ENCODE measurements at places on chromosomes 2 and 18.
A peak's percentile ranks its signal among the peaks of the same experiment; 100 is the strongest.

GRCh38 chr2:209369656-209370055 is 54.2 kb upstream of the MAP2 start:
- DNase-seq, result no peak

DNA sequence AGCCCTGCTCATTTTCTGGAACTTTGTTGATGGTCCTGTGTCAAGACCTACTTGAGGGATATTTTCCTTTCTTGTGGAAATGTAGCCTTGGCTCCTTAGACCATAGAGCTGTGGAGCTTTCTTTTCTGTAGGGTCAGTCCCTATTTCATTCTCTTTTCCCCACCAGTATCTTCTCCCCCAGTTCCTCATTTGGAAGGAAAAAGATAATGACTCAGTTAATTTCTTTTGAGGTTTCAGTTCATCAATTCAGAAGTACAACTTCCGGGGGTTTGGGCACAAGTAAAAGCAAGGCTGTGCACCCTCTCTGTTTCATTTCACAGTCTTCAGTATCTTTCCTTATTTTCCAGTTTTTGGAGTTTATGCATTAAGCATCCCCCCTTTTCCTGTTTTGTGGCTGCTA is 70.7 kb downstream of the CDC42EP3 start:
- DNase-seq, result no peak

DNA sequence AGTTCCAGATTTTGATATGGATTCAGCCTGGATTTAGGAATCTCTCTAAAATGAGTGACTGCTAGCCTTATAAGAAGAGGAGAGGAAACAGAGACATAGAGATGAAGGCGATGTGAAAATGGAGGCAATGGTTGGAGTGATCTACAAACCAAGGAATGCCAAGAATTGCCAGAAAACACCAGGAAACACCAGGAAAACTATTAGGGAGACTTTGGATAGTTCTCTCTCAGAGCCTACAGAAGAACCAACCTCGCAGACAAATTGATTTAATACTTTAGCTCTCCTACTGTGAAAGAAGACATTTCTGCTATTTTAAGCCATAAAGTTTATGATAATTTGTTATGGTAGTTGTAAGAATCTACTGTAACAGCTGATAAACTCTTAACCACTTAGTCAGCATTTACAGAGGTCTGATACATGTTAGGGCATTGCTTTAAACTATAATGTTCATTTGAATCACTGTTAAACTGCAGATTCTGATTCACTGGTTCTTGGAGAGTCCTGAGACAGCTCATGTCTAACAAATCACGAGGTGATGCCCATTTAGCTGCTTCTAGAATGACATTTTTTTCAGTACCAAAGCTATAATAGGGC is 1702.6 kb upstream of the LRRTM1 start:
- no peak for DNase-seq

- peak; percentile 14 for DNase-seq
Observed at GRCh38 chr2:119234021-119235019, 10.7 kb downstream of the STEAP3 start.

DNA sequence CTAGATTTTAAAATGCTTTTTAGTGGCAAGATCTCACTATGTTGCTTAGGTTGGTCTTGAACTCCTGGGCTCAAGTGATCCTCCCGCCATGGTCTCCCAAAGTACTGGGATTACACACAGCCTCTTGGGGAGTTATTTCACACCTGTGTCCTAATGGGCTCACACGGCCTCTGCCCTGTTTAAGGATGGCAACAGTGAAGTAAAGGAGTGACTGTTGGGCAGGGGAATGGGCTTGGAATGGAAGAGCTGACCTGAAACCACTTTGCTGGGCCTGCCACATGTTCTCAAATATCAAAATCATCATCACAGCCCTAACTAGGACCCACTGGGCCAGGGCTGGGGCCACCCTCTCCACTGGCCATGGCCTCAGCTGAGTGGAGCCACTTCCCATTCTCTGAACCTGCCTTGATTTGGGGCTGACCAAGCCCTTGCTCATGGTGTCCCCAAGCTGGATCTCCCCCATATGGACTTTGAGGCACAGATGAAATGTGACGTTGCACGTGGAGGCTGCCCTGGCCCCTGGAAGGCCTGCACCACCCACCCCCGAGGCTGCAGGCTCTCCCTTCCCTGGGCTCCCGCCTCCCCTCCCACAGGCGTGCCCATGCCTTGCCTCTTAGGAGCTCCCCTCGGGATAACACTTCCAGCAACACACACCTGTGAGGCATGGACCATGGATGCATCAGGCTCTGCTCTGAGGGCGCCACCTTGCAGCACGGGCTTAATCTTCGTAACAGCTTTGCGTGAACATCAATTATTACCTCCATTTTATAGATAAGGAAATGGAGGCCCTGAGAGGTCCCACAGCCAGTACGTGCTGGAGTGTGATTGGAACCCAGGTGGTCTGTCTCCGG is 71.8 kb upstream of the SMAD7 start:
- DNase-seq, result no peak
